ENCODE measurements at places on chromosomes 6 and 20.
A peak's percentile ranks its signal among the peaks of the same experiment; 100 is the strongest.

- no peak for DNase-seq
Observed at GRCh38 chr6:110102411-110102810, 77.1 kb downstream of the WASF1 start.

GRCh38 chr20:35767683-35768481 is 3.9 kb upstream of the PHF20 start:
- no peak for DNase-seq

DNA sequence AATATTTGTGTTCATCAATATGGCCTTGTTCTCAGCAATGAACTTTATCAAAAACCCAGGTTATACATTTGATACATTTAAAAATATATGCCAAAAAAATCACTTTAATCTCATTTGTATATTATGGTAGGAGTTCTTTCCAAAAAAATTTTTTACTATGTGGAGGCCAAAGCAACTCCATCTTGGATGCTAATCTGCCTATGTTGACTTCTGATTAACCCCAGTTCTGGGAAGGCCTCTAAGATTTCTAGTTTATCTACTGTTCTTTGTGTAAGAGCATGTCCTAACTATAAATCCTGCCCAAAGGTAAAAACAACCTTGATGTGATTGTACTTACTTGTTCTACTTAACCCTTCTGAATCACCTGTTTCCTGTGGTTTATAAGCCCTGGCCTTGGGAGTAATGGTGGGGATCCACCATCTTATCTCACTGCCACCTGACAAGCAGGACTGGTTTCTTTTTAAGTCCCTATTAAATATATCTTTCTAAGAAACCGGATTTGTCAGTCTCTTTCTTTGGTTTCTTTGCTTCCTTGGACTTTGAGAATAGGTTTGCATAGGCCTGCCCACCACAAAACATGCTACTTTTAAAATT is 46.7 kb downstream of the RNGTT start:
- no peak for DNase-seq

DNA sequence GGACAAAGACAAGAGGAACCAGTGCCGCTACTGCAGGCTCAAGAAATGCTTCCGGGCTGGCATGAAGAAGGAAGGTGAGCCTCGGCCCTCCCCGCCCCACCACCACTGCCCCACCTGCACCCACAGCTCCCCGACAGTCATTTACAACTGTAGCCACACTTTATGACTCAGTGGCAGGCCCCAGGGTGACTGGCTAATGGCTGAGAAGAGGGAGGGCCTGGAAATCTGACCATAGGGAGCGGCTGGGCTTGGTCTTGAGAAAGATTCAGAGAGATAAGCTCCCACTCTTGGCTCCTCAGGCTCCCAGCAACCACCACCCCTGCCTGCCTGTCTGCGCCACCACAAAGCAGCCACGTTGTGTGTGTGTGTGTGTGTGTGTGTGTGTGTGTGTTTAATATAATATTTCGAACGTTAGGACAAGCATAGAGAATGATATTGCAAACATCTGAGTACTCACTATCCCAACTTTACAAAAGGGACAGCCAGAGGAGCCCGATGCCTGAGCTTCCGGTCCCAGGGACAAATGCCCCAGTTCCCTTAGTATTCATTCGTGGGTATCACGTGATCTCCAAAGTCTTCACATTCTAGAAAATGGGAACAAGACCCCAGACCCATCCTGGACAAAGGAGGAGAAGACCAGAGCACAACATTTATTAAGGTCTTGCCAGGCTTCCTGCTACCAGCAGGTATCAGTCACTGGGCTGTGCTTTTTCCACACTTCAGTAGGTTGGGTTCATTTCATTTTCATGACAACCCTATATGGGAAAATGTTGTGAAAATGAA is 52.1 kb downstream of the HNF4A start:
- peak; percentile 87 for DNase-seq

GRCh38 chr20:38354227-38354626 is 7.9 kb downstream of the LBP start:
- DNase-seq: no peak

- DNase-seq: peak; percentile 54
Observed at GRCh38 chr6:140073456-140073855, 699.0 kb upstream of the CITED2 start.

GRCh38 chr6:69122407-69122773 is 487.3 kb downstream of the ADGRB3 start:
- no peak for DNase-seq

GRCh38 chr6:43493833-43494232 is 16.3 kb downstream of the LRRC73 start:
- no peak for DNase-seq

- DNase-seq: no peak
Observed at GRCh38 chr6:126926926-126927325, 191.5 kb upstream of the RSPO3 start.

- DNase-seq: no peak
Observed at GRCh38 chr6:131303338-131303930, 168.2 kb downstream of the AKAP7 start.

GRCh38 chr6:89952105-89952671 is 57.9 kb downstream of the GJA10 start:
- DNase-seq: no peak

- DNase-seq: no peak
Observed at GRCh38 chr6:37481711-37482605, 17.7 kb downstream of the CCDC167 start.

DNA sequence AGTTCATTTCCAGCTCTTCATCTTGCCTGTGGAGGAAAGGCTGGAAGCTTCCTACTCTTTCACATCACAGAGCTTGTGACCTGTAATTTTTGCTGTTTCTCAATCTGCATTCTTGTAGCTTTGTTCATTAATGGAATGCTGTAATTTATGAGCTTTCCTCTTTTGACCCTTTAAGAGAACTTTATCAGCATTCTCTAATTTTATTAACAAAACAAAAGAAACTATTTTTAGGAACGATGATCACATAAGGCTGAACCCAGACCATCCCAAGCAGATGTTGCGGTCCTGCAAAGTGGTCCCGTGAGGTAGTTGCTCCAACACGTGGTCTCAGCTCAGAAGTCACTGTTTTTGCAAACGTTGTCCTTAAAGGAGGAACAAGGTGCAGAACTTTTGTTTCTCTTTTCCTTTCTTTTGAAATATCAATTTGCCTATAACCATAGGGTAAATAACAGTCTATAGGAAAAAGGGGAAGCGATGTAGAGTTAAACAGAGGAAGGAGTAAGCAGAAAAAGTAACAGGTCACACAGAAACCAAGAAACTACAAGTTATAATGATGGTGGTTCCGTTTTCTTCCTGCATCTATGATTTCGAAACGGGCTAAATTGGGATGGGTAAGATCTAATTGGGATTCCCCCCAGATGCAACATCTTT is 121.3 kb upstream of the PHACTR1 start:
- no peak for DNase-seq

DNA sequence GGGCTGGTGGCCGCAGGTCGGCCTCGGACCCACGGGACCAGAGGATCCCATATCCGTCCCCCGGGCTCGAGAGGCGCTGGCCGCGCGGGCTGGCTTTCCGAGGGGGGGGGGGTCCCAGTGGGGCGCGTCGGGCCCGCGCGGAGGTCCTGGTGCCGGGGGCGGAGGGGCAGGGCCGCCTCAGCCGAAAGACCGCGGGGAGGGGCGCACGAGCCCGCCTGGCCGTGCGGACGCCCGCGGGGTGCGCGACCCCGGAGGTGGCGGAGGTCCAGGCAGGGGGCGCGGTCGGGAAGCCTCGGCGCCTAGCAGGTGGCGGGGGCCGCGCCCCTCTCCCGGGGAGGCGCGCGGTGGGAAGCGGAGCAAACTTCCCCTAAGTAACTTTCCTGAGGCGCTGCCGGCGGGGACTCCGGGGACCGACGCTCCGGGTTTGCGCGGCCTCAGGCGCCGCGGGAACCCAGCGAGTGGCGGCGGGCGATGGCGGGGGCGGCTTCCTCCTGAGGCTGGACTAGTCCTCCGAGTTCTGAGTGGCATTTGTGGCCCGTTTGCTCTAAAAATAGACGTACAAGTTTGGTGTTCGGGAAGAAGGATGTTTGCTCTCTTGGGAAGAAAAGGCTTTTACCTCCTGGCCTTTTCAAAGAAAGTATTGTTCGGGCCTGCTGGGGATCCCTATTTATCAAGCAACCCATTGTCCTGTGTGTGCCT is 26.5 kb upstream of the BTBD3 start:
- no peak for DNase-seq

GRCh38 chr20:39004508-39004907 is 42.4 kb downstream of the DHX35 start:
- no peak for DNase-seq

- DNase-seq: peak; percentile 43
Observed at GRCh38 chr20:32982617-32983458, 21.4 kb downstream of the SUN5 start.

DNA sequence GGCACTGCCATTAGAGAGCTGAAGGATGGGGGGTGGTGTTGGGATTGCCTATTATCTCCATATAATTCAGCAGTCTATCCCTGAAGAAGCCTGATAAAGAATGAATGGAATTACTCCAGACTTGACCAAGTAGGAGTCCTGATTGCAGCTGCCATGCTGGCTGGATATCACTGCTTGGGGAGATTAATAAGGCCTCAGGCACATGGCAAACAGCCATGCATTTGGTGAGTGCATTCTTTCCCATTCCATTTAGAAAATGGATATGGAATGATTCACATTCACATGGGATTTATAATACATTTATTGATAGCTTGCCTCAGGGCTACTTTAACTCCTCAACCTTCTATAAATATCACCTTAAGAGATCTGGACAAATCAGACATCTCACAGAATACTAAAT is 49.6 kb upstream of the HLA-A start:
- peak; percentile 49 for DNase-seq

DNA sequence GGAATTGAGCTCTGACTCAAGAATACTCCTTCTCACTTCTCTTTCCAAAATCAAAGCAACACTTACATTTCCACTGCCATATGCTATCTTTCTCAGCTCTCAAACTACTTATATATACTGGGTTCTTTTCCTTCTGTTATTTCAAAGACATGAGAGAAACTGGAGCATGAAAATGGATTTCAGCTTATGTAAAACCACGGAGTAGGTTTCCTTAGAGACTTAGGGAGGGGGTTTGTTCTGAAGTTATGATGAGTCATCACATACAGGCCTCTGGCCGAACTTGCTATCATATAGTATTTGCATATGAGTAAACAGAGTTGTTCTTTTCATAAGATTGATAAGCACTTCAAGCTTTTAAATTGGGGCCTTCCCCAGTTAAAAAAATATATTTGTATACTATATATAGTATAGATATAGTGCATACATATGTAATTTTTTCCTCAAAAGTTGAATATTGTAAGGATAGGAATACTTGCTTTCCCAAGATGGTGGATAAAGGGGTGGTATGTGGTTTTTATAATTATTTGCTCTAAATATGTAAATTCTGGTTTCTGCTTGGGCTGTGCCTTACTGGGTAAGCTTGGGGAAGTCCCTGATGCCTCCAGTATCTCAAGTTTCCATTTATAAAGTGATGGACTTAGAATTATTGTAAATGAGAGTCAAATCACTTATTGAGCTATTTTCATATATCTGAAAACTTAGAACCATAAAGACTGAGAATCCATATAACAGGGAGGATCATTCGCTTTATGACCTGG is 273.9 kb downstream of the RFPL4B start:
- peak; percentile 59 for DNase-seq

DNA sequence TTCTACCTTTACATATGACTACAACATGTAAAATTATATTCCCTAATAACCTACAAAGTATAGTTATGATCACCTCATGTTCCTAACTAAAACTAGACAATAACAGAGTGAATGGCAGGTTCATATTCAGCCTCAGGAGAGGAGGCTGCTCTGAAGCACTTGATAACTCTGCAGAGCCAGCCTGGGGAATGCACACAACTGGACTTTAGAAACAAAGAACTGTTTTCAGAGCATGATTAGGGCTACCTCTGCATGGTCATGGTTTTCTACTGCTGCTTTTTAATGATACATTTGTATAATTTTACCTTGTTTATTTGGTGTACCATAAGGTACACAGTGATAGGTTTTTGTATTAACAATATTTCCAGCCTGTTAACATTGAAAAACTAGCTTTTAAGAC is 50.3 kb downstream of the TRPC4AP start:
- DNase-seq: no peak
